G401 (cell line): ENCODE measurements at places on chromosomes 7 and 10.
A peak's percentile ranks its signal among the peaks of the same experiment; 100 is the strongest.

DNA sequence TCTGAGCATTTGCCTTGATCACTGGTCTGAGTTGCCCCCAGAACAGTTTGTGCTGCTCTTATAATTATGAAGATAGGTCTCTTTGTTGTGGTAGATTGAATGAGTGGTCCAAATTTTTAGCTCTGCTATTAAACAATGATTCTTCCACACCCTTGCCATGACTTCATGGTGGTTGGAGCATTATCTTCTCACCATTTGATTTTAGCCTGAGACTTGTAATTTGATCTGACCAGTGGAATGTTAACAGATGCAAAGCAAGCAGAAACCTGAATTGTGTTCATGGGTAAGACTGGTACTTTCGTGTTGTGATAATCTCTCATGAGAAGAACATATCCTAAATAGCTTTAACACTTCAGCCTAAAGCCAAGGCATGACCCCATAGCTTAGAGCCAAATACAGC is 139.1 kb downstream of the TFPI2 start:
- DNase-seq: no peak

GRCh38 chr10:95485056-95485844 is 75.9 kb downstream of the SORBS1 start:
- no peak for DNase-seq

DNA sequence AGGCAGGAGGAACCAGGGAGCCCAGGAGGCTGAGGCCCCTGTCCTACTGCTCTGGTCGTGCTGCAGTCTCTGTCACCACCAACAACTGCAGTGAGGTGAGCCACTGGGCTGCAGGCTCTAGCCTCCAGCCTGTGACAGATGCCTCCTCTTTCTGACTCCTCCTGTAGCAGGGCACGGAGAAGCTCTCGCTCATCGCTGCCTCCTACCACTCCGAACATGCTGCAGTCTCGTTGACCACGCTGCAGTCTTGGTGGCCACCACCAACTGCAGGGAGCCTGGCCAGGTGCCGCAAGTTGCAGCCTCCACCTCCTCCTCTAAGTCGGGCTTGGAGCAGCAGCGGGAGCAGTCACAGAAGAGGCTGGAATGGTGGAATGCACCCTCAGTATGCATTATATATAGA is 22.1 kb upstream of the VOPP1 start:
- no peak for DNase-seq

DNA sequence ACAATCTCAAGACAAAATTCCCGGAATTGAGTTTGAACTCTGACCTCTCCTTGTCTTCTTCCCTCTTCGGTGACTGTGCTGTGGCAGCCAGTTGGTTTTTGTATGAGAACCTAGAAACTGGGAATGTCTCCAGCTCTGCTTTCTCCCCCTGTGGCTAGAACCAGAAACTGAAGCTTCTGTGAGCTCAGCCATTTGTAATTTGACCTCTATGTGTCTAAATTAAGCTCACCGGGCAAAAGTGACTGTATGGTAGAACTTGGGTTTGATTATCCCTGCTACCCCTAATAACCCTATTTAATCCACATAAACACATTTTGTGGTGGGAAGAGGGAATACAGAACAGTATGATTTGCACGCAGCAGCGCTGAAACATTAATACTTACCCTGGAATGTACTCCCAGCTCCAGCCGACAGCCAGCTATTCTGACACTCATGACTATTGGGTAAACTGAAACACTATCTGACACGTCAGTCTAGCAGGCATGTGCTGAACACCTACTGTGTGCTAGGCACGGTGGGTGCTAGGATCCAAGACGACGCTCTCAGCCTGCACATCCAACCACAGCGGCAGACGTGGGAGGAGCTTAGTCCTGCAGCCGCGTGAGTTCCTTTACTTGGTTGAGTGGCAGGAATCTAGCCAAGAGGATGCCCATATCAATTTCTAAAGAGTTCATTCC is 324.8 kb downstream of the SFMBT2 start:
- peak; percentile 23 for DNase-seq

DNA sequence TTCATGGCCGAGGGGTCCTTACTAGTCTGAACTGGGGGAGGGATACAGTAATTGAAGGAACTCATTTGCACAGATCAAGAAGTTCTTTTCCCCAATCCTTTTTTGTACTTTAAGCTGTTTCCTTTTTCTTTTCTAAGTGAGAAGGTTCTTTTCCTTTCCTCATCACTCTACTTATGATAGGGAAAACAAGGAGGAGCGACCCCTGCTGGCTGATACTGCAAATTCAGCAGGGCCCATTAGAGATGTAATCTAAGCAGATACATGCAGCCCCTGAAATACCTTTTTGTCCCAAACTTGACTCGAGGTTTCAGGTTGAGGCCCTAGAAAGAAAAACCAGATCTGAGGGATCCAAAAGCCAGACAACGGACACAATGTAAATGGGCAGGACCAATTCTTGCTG is 305.5 kb downstream of the DNAJB9 start:
- DNase-seq: peak; percentile 7

- DNase-seq: no peak
Observed at GRCh38 chr10:51340366-51340765, 266.1 kb downstream of the PRKG1 start.

DNA sequence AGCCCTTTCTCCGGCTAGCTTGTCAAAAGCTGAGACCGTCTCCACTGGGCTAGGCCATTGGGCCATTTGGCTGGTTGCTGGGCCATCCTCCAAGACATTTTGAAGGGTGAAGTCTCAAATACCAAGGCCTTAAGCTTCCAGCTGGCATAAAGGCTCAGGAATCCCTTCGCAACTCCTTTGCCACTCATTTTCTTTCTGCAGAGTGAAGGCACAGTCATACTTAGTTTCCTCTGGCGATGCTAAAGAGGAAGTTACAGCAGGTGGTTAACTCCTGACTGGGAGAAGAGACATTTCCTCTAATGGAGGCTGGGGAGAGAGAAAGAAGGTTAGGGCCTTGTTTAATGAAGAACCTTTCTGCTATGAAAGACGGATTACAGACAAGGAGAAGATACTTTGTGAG is 4.8 kb upstream of the REPIN1 start:
- no peak for DNase-seq
